Stimulated activated CD8-positive, alpha-beta memory T cell treated with anti-CD3 and anti-CD28 coated beads, Interleukin-4, amount 100 ng/mL, for 24 hours (primary cell): ENCODE measurements at places on chromosomes 1 and 21.

GRCh38 chr1:86776108-86776507 is 71.7 kb downstream of the SH3GLB1 start:
- no peak for DNase-seq

DNA sequence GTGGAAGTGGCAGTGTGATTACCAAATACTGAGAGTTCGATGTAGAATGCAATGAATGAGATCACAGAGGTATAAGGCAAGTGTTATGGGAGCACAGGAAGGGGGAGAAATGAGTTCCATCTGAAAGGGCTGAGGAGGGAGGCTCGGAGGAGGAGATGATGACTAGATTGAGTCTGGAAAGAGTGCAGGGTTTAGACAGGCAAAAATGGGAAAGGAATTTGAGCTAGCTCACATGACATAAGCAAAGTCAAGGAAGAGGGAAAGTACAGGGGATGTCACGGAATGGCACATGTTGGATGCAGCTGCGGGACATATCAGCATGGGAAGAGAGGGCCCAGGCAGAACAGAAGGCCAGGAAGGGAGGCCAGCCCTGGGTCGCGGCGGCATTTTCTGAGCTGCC is 132.7 kb downstream of the RUNX1 start:
- DNase-seq, result no peak

DNA sequence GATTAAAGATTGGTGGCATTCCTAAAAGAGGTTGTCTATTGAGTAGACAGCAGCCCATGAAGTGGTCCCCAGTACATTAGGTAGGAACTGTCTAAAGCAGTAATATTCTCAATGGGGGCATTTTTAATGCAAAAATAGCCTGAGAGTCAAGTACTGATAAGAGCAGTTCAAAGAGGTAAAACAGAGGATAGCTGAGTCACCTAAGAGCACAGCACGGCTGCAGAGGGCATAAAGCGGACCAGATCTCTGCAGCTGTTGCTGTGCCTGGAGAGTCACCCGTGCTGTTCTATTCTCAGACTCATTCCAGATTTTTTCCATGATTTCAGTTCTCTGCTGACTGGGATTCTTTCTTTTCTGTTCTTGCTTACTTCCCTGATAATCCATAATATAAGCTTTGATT is 313.2 kb downstream of the OLFM3 start:
- DNase-seq, result no peak

- no peak for DNase-seq
These were observed 19.9 kb downstream of the TLR5 start for GRCh38 chr1:223123011-223123610.

DNA sequence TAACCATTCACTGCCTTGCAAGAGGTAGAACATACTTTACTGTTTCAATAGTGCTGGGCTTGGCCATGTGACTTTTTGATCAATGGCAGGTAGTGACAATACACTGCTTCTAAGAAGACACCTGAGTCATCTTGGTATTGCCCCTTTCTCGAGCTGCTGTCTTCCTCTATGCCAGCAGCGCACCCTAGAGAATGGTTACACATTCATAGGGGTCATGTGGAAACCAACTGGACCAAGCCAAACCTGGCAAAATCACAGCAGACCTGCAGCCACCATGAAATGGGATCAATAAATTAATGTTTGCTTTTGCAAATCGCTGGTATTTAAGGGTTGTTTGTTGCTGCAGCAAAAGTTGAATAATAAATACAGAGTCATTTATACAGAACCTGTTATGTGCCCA is 122.3 kb downstream of the GRIK1 start:
- no peak for DNase-seq

- no peak for DNase-seq
These were observed 14.8 kb upstream of the NCMAP start for GRCh38 chr1:24540906-24541710.

DNA sequence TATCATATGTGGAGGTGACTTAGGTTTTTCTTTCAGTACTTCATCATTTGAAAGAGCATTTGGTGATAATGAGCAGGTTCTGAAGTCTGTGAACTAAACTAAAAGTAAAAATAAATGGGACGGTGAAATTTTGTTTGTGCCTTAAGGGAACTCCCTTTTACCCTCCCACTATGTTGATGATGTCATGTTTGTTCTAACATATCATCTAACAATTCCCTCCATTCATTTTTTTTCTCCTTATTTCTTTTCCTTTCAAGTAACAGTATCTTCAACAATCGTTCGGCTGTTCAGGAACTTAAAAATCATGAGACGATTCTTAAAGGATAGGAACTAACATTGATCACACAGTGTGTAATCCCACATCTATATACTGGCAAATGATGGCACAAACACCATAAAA is 30.0 kb upstream of the IRF2BP2 start:
- DNase-seq, result no peak

DNA sequence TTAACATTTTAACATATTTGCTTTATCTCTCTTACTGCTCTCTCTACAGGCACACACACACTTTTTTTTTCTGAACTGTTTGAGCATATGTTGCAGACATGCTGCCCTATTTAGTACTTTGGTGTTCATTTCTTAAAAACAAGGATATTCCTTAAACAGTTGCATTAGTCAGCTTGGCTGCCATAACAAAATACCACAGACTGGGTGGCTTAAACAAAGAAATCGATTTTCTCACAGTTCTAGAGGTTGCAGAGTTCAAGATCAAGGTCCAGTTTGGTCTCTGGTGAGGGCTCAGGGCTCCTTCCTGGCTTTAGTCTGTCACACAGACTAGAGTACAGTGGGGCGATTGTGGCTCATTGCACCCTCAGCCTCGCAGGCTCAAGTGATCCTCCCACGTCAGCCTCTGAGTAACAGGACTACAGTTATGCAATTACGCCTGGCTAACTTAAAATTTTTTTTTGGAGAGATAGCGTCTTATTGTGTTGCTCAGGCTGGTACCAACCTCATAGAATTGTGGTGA is 46.7 kb downstream of the RPRD2 start:
- DNase-seq, result no peak

- DNase-seq, result no peak
These were observed 248.4 kb downstream of the DENND1B start for GRCh38 chr1:197526736-197527371.

- DNase-seq, result no peak
These were observed 101.1 kb upstream of the ERRFI1 start for GRCh38 chr1:8127171-8127641.

DNA sequence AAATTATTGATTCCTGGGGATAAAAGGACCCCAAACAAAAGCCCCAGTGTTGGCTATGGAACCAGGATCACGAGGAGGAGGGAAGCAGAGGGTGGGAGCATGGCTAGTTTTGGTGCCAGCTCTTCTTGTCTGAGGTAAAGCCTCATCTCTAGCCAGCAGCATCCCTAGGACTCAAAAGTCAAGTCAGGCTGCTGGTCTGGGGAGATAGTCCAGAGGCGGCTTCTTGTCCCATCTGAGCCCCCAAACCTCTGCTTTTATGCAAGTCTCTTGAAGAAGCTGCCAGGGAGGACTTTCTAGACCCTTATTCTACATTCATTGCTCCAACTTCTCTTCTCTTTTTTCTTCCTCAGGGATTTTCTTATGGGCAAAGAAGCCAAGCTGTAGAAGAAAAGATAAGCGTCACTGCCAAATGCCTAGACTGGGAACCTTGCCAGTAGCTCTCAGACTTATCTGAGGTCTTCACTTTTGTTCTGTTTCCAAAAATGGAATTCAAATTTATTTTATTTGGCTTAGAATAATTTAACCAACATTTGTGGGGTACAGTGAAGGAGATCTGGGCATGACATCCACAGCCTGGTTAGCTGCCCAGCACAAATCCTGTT is 6.9 kb upstream of the ANKRD35 start:
- DNase-seq, result no peak

GRCh38 chr1:109910123-109910962 is at the start of gene CSF1:
Gene CSF1 (plus strand): TSS chr1:109910849. CDS start chr1:109911024, 175 bp downstream.
- peak; percentile 61 for DNase-seq

GRCh38 chr21:41207401-41208375 is 39.7 kb downstream of the BACE2 start:
- DNase-seq, result no peak
